Glomerular endothelial cell (primary cell): ENCODE measurements at places on chromosomes 11 and 22. TPM values are rescaled to one million over a fixed set of nuclear protein-coding genes. Genes with fewer than 3 reads are reported as not detected.

DNA sequence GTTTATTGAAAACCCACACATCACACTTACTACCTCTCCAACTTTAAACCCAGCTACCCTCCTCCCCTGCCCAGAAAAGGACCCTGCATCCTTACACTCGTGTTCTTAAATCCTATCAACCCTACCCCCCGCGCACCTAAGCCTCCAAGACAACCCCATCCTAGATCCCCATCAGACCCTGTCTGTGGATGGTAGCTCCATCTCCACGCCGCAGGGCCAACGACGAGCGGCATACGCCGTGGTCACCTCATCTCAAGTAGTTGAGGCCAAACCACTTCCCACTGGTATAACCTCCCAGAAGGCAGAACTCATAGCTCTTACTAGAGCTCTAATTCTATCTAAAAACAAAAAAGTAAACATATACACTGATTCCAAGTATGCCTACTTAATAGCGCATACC, 9.4 kb upstream of the OR56A3 start:
- DNase-seq, result no peak

Gene OR8D1
- total RNA-seq, result not detected in 2 replicates

DNA sequence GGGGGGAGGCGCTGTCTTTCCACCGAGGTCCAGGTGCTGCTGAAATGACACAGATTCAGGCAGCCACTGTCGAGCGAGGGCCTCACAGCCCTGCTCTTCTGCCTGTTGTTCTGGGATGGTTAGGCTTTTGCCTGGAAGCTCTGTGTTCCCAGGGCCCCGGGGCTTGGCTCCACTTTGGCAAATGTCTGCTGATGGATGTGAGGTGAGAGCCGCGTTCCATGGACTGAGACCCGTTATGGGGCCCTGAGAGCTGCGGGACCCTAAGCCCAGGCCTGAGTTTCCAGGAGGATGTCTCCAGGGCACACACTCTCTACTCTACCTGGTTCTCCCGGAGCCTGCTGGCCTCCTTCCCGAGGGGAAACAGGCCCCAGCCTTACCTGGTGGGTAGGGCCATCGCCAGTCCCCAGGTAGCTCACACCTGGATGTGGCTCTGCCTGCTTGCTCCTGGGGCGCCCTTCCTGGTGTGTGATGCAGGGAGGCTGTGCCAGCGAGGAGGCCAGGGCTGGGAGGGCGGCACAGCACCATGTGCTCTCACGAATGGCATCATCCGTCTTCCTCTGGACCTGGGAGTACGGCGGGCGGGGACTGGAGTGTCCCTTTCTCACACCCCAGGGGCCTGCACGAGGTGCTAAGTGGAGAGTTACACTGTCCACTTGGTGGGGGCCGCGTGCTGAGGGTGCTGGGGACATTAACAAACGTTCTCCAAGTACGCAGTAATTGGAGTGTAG, 435.5 kb downstream of the TBC1D22A start:
- no peak for DNase-seq

Gene BTG4
- not detected in 2 replicates for total RNA-seq

- DNase-seq, result no peak
Observed at GRCh38 chr22:48342016-48342415, 1485.7 kb downstream of the BRD1 start.

Gene CHST1
- total RNA-seq, result 42.1 and 258 TPM in 2 replicates

- no peak for DNase-seq
Observed at GRCh38 chr11:65589444-65590239, 6.0 kb downstream of the KCNK7 start.

Gene LRRN4CL
- total RNA-seq, result not detected in 2 replicates
